M059J (cell line): ENCODE measurements at places on chromosomes 7 and 10. TPM values are rescaled to one million over a fixed set of nuclear protein-coding genes. Genes with fewer than 3 reads are reported as not detected.
A peak's percentile ranks its signal among the peaks of the same experiment; 100 is the strongest.

DNA sequence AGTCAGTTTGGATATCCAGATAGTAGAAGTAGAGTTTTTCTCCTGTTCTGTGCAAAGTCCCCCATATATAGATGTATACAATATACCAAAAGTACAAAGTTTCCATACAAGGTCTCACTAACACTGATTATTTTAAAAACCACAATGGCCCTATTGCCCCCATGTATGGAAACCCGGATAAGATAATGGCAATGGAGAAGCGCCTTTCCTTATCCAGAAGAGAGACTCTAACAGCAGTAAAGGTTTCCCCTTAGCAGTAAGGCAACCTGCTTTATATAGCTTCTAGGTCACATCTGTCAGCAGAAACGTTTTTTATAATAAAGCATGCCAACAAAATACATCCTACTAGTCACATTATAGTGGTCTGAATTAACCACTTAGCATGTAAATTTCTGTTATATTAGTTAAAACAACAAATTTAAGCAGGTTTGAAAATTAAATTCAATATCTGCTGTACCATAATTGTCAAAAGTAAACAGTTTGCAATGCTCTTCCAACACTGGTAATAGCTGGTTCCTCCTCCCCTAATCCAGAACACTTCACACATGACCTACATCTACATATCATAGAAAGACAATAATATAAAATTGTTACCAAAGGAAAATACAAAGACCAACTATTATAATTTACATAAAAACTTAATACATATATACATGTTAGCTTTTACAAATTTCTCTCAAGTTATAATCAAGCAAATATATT lies 22.4 kb downstream of the USP6NL start:
- no peak for DNase-seq

DNA sequence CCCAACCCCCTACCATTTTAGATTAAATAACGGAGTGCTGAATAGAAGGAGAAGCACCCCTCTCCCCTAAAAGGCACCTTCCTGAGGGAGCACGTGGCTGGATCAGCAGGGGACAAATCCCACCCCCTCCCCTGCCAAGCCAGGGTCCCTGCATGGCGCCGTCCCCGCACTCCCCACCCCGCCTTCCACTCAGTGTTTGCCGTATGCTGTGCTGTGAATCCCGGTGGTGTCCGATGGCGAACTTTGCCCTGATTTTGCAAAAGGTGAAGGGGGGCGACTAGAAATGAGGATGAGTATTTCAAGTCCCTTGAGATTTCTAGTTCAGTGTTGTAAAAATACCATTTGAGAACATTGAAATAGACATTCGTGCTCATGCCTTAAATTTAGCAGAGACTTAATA lies 83.5 kb upstream of the SH2B2 start:
- DNase-seq = no peak

DNA sequence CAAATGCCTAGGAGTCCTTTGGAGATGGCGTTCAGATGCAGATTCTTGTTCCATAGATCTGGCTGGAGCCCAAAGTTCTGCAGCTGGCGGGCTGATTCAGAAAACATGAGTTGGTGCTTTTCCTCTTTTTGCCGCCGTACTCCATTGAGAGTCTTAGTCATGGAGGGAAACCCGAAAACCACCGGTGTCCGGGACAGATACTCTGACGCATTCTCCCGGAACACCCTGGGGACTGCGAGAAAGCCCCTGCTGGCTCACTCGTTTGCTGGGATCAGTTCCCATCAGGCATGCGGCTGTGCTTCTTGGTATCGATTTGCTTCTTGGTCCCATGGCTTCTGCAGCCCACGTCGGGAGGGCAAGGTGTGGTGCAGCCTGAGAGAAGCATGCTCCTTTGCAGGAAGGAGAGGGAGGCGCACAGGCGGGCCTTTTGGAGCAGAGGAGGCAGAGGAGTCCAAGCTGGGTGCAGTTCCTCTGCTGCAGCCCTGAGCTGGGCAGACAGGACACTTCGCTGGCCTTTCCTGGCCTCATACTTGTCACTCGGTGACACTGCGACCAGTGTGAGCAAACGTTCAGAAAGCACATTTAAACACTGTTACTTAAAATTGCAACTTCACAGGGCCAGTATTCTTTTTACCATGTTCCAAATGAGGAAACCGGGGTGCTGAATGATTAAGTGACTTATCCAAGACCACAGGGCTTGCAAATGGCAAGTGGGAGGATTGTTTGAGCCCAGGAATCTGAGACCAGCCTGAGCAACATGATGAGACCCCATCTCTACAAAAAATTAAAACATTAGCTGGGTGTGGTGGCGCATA lies 30.6 kb upstream of the PFKFB3 start:
- DNase-seq = peak; percentile 89

DNA sequence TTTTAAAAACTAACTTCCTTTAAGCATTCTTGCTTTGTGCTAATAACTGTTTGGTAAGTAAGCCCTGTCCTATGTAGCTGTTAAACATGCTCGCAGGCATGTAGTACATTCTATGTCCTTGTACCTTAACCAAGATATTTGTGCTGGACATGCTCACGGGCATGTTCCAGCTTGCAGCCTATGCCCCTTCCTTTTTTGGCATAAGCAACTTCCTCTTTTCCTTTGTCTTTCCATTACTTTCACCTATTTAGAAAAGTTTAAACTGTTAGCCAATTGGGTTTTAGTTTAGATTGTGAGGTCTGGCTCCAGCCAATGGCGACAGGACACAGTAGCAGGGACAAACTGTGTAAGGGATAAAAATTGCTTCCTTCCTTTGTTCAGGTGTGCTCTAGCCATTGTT lies 14.4 kb upstream of the APBB1IP start:
- no peak for DNase-seq

The LRRC4 gene
- 0.39 TPM in 1 of 2 replicates, not detected in the other for total RNA-seq

DNA sequence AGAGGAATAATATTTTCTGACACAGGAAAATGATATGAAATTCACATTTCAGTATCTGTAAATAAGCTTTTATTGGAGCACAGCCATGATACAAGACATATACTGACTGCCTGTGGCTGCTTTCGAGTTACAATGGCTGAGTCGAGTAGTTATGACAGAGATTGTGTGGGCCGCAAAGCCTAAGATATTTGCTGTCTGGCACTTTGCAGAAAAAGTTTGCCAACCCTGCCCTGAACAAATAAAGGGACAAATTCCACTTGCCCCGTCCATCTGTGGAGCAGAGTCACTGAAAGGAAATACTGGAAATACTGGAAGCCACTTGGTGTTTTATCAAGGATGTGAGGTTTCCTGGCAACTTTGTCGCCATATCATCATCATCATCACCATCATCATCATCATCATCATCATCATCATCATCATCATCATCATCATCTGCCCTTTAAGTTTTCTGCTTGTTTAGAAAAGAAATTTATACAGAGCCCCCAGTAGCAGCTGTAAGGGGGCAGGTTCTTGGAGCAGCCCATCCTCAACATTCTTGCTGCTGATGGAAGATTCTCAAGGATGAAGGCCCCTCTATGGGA lies 85.8 kb downstream of the TCF7L2 start:
- DNase-seq = no peak

The DNAJB9 gene
- total RNA-seq = 24.0 and 25.6 TPM in 2 replicates

DNA sequence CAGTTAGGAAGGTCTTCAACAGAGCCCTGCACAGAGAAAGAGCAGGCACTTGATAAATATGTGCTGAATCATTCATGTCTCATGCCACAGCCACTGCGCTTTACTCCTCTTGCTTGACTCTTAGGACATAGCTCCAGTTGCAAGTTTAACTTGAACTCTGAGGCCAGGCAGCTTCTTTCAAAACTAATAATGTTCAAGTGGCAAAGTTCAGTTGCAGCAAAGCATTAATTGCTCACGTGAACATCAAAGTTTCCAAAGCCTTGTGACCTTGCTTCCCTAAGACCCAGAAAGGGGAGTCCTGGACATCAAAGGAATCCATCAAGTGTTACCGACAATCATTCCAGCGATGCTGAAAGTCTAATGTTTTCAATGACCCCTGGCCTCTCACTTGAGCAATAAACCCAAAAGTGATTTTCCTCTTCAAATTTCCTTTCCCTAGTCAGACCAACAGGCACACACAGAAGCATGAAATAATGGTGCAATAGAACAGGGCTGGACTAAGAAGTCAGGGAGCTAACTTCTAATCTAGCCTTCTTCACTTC lies 21.8 kb upstream of the TECTB start:
- peak; percentile 66 for DNase-seq

GRCh38 chr10:79081353-79082034 lies 12.7 kb downstream of the ZMIZ1 start:
- peak; percentile 99 for DNase-seq

DNA sequence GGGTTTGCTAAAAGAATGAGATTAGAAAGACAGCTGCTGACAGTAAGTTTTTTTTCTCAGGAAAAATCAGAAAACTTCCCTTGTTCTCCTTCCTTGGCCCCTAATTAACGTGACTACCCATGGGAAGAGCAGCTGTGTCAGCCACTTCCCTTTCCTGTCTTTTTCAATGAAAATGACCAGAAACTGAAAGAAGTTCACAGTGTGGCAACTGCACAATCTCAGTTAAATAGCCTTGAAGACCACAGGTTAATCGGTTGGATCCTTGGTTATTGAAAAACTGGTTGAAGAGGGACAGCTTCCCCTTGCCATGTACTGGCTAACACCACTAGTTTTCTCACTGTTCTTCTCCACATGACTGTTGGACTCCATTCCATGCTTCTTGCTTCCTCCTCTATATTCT lies 148.8 kb upstream of the AGR3 start:
- DNase-seq = no peak

GRCh38 chr10:116973946-116974455 lies 31.0 kb downstream of the SHTN1 start:
- DNase-seq = no peak

DNA sequence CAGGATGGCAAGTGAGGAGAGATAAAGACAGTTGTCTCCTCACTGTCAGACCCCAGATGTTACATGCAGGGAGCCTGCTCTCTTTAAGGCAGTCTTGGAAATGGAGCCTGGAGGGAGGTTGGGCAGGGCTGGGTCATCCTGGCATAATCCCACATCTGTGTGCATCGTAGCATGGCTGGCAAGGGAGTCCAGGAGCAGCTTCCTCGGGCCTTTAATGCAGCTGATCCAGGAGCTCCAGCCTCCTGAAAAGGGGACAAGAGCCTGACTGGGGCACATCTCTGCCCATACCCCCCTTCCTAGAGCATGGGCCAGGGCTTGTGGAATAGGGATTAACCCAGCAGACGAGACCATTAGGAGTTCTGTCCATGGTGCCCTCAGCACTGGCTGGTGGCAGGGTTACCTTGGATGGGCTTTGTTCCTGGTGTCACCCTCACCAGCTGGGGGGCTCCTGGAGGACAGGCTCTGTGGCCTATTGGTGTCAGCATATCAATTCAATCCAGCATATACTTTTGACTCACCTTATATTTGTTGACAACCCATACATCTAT lies 34.9 kb downstream of the TBATA start:
- DNase-seq = no peak

GRCh38 chr10:84706875-84707274 lies 378.5 kb downstream of the CCSER2 start:
- DNase-seq = peak; percentile 1

The EPHB6 gene
- 0.02 TPM in 1 of 2 replicates, not detected in the other for total RNA-seq

DNA sequence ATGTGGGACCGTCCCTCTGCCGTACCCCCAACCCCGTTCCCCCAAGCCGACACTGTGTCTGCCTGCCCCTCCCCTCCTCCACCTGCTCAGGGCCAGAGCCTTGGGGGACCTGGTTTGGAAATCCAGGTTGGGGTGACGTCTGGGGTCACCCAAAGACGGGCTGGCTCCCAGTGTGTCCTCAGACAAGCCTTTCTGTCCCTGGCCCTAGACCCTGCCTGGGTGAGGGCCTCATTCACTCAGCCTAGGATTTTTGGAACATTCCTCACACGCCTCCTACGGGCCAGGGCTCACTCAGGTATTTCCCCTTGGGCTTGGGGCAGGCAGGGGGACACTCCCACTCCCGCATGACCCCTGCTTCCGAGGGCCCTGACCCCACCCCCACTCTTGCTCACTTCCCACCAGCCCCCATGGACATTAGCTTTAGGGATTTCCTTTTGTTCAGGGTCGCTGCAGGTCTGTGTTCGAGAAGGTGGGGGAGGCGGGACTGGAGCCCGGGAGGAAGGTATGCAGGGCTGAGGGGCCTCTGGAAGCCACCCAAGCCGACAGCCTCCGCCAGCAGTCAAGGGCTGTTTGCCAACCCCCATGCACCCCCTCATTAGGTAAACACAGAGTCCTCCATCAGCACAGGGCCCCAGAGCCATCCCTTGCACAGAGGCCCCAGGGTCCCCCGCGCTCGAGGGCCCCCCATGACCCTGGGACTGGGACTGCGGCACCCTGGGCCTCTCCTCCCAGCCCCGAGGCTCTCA lies 35.1 kb downstream of the PDGFA start:
- DNase-seq = no peak

DNA sequence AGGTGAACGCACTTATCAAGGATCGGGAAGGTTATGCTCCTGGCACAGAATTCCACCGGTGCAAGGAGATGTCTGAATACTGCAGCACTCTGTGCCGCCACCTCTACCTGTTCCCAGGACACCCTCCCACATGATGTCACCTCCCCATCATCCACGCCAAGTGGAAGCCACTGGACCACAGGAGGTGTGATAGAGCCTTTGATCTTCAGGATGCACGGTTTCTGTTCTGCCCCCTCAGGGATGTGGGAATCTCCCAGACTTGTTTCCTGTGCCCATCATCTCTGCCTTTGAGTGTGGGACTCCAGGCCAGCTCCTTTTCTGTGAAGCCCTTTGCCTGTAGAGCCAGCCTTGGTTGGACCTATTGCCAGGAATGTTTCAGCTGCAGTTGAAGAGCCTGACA lies 11.0 kb upstream of the CLCN1 start:
- DNase-seq = no peak

The CHAT gene
- total RNA-seq = not detected in 2 replicates

The WASHC2A gene
- 6.0 and 6.2 TPM in 2 replicates for total RNA-seq

DNA sequence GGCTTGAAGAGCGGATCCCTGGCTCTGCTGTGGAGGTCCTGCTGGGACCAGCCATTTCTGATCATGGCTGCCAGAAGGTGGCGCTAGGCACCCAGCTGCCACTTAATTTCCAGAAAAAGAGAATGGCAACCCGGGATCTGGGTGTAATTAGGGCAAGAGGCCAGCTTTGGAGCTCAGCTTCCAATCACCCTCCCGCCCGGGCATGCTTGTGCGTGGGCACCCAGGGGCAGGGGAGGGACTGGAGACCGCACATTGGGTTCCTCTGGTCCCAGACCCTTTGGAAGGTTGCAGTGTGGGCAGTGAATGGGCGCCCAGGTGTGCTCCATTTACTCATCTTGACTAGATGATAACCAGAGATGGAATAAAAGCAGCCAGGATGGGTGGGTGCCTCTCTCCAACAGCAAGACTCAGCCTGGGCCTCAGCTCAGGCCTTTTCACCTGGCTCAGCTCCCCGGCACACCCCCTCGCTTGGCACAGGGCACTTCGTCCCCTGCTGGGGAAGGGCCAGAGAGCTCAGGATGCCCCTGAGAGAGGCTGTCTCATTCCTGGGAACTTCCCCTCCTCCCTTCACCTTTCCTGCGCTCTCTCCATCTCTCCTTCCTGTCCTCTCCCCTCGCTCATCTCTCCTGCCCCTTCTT lies 14.7 kb downstream of the FAM241B start:
- peak; percentile 56 for DNase-seq

The SEMA3E gene
- total RNA-seq = not detected in 2 replicates

- no peak for DNase-seq
Observed at GRCh38 chr10:103632247-103632642, 138.7 kb downstream of the NEURL1 start.
